ENCODE measurements at places on chromosomes 7 and 10.
A peak's percentile ranks its signal among the peaks of the same experiment; 100 is the strongest.

DNA sequence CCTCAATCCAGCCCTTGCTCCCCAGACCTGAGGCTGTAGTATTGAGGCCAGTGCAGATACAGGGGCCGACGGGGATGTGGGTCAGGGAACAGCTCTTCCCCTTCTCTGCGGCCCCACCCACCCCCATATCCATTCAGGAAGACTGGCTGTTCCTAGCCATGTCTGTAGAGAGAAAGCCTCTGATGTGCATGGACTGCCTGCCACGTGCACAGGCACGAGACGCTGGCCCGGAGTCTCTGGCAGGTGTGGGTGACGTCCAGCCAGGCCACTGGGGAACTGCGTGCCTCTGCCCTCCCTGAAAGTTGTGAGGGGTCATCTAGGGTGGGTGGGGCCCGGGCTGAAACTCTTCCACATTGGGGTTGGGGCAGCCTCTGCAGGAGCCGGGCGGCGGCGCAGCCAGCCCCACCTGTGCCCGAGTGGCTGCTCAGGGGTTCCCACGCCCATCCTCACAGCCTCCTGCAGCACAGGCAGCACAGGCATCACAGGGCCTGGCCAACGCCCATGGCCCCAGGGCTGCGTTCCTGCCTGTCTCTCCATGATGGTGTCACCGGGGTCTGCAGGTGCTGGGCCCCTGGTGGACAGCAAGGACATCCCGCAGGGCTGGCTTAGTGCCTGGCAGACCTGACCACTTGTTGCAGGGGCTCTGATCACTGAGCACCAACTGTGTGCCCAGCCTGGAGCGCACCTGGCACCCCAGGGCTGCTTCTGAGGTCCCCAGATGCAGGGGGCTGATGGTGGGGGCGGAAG, 27.5 kb downstream of the MICALL2 start:
- DNase-seq: no peak

DNA sequence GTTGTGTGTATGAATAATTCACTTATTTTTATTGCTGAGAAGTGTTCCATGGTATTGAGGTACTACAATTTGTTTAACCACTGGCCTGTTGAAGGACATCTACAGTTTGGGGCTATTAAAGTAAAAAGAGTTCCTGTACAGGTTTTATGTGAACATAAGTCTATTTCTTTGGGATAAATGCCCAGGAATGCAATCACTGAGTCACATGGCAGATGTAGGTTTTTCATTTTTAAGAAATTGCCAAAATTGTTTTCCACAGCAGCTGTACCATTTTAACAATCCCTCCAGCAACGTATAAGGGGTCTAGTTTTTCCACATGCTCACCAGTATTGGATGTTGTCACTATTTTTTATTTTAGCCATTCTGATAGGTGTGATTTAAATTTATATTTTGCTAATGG, 243.9 kb downstream of the TNS3 start:
- DNase-seq: no peak

DNA sequence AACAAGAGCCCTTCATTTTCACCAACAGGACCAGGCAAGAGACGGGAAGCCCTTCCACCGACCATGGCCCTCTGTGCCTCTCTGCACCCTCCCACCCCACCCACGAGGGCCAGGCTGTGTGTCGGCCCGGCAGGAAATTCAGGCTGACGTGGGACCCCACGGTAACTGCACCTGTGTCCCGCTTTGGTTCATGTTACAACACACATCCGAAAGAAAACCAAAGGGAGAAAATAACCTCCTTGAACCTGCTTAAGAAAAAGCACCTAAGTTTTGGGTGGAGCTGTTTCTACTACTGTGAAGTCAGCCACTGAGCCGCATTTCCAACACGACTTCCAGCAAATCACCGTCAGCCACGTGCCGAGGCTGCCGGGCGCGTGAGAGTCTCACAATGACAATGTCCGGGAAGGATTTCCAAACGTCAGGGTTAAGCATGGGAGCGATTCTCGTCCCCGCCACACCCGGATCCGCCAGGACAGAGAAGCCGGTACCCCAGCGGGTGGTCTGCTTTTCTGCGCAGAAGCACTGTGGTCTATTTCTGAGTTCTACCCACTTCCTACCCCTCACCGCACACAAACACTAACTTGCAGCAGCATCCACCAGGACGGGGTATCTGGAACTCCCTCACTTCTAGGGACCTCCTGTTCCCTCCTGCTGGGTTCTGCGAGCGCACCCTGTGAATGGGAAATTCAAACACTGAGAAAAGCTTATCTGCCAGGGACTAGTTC, 36.6 kb downstream of the AMZ1 start:
- DNase-seq: no peak

GRCh38 chr7:106615808-106616707, 44.9 kb downstream of the CCDC71L start:
- DNase-seq: no peak

DNA sequence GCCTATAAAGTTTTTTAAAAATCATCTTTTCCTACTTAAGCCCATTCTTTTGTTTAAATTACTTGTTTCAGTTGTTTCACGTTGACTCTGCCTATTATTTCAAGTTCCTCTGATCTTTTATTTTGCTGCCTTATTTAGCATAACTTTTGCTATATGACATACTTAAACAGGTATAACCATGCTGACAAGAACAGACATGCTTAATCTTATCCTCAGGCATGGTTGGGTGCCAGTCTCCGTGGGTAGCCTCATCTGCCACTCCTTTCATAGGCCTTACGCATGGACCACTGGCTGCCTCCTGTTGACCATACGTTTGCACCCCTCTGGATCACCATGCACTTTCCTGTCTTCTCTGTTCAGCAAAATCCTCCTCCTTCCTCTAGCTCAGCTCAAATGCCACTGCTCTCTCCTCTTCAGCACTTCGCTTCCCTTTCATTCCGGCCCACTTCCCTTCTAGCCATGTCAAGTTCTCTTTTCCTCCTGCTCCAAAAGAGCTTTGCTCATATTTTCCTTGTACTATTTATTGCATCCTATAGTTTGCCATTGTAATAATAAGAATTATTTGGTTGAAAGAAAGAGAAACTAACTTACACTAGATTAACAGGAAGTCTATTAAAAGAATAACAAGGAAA, 10.0 kb upstream of the TSPAN33 start:
- DNase-seq: no peak

DNA sequence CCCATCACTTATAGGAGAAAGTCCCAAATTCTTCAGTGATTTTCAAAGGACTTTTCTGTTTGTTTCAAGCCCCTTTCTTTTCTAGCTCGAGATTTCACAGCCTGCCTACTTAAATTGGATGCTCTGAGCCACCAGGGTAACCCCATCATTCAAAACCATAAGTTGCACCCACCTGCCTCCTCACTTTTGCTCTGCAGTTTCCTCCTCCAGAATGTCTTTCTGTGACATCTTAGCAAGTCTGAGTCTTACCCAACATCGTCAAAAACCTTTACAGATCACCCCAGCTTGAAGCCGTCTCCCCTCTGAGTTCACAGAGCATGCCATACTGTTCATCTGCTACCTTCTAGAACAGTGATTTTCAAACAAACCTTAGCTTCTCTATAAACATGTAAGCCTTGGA, 64.3 kb upstream of the CACNB2 start:
- DNase-seq: no peak

- no peak for DNase-seq
Measured at GRCh38 chr10:132328738-132329137, 3.3 kb upstream of the LRRC27 start.

DNA sequence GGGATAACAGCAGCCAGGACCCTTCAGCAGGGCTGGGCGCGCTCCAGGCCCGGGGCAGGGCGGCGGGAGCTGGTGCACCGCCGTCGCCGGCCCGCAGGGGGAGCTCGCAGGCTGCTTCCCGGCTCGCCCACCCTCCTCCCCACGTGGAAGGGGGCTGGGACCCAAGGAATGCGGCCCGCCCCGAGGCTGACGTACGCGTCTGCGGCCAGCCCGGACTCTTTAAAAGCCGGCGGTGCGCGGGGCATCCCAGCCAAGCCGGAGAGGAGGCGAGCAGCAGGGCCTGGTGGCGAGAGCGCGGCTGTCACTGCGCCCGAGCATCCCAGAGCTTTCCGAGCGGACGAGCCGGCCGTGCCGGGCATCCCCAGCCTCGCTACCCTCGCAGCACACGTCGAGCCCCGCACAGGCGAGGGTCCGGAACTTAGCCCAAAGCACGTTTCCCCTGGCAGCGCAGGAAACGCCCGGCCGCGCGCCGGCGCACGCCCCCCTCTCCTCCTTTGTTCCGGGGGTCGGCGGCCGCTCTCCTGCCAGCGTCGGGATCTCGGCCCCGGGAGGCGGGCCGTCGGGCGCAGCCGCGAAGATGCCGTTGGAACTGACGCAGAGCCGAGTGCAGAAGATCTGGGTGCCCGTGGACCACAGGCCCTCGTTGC, at the start of gene PFKFB3:
Gene PFKFB3 (plus strand): TSS at position 249 of the 647 bp plus-strand sequence. CDS start 329 bp downstream, at position 578.
- DNase-seq: peak; percentile 89

GRCh38 chr7:117756586-117757085, 116.6 kb downstream of the CTTNBP2 start:
- no peak for DNase-seq

DNA sequence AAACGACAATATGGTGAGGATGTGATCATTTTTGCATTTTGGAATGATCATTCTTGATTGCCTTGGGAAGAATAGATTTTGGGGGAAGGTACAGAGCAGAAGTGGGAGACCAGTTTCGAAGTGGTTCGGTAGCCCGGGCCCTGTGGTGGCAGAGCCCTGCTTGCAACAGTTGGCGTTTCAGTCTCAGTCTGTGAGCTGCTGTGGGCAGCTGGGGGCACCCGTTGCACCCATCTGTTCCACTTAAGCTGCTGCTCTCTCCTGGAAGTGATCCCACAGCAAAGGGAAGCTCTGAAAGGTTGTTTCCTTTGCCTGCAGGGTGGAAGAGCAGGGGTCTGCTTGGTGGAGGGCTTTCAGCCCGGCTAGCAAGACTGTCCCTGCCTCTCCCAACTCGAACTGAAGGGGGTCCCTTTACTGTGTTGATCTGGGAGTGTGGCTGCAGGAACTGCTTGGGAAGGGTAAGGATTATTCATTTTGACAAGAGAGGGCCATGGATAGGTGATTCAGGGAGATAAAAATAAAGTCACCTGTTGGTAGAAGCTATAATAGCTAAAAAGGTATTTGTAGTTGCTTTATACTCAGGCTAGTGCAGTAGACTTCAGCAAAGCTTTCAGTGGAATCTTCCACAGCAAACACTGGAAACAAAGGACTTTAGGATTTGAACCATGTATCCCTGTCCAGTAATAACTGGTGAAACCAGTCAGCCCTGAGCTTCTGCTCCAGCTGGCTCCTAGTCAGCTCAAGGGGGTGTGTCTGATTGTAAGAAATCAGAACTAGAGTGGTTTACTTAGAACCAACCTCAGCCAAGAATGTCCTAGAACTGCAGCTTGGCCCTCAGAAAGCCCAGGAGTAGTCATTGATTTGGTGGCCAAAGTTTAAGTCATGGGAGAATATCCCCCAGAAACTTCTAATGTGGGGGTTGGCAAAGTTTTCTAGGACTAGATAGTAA, 53.1 kb upstream of the PDCD4 start:
- DNase-seq: no peak
